Posterior cingulate gyrus (tissue), 11 donors: ENCODE measurements at places on chromosomes 7 and 10.

DNA sequence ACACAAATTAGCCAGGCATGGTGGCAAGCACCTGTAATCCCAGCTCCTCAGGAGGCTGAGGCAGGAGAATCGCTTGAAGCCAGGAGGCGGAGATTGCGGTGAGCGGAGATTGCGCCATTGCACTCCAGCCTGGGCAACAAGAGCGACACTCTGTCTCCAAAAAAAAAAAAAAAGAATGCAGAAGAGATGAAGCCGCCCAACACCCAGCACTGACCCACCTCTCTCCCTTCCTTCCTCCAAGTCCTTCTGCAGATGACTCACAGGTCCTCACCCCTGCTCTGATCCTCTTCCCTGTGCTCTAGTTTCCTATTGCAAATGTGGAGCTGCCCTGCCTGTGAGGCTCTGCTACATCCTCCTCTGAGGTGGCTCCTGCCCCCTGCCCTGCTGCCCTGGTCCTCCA is 22.0 kb upstream of the OPALIN start:
- no peak for DNase-seq

DNA sequence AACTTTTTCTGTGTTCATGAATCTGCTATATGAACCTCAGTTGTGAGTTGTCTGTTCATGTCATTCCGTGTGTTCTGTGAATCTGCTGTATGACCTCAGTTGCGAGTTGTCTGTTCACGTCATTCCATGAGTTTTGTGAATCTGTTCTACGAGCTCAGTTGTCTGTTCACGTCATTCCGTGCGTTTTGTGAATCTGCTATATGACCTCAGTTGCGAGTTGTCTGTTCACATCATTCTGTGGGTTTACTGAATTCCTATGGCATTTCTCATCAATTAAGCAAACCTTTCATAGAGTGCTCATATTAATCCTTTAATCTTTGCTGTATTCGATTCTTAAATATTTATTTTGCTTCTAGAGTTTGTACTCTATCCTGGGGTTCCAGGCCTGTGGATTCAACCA is 150.6 kb downstream of the DIP2C start:
- no peak for DNase-seq

- DNase-seq: no peak
These were observed 24.1 kb upstream of the CDCA7L start for GRCh38 chr7:21969822-21970221.

DNA sequence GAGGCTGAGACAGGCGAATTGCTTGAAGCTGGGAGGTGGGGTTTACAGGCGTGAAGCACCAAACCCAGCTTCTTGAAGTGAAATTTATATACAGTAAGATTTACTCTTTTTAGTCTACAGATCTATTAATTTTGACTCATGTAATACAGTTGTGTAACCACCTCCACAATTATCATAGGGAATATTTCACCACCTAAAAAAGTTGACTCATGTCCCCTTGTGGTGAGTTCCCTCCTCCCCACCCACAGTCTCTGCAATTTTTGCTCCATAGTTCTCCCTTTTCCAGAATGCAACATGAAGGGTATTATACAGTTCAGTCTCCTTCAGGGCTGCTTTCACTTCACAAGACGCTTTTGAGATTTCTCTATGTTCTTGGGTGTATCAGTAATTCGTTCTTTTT is 156.8 kb downstream of the FAM107B start:
- no peak for DNase-seq

- DNase-seq: no peak
These were observed 32.6 kb upstream of the PDK4 start for GRCh38 chr7:95628831-95629439.

DNA sequence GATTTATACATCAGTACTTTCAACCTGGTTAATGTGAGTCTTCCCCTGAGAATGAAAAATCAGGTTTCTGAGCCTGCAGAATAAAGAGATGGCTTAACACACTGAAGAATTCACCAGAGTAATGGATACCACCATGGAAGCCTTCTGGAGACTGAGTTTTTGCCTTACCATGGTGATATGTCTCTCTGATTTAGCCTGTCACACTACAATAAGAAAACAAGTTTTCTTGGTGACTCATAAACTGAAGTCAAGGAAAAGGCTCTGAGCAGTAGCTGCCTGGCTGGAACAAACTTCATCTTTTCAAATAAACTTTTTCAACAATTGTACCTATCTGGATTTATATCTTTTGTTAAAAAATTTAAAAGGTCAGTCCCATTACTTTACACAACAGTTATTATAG is 229.0 kb downstream of the PRPF18 start:
- DNase-seq: no peak

DNA sequence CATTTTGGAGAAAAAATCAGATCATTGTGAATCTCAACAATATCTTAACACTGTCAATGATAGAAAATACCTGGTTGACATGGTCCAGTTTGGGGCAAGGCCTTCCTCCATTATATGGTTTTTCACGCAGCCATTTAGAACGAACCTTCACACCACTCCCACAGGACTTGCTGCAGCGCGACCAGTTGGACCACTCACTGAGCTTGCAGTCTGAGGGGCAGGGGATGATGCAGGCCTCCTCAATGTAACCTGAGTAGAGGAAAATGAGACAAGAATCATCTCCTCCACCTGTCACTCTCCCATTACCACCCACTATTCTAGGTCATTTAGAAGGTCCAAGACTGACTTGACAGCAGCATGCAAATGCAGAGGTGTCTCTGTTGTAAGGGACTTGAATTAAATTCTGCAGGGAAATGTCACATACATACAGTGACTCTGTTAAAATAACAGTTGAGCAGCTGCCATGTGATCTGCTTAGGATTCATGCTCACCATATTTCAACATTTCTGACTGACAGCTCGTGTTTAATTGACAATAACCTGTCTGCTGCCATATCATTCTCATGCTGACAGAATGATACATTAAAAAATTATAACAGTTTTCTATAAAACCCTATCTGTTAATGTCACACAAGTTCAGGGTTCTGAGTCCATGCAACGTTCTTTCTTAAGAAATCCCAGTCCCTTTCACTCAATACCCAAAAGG is 403.0 kb downstream of the THSD7A start:
- DNase-seq: no peak

GRCh38 chr10:47261121-47261520 is 38.9 kb upstream of the GDF10 start:
- DNase-seq: no peak

- no peak for DNase-seq
These were observed 6.1 kb downstream of the FZD1 start for GRCh38 chr7:91270372-91270771.

DNA sequence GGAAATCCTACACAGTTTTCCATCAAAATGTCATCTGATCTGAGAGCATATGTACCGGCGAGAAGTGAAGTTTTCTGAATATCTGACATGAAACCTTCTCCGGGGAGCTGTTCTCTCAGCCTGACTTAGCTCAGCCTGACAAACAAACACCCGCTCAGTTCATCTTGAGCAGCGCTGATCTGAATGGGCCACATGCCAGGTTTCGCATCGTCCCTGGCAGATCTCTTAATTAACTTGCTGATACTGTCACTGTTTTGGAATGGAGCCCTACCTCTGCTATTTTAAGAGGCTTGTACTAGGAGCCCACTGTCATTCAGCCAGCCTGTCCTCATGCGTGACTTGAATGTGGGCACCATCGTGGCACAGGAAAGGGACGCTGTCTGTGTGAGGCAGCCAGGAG is 109.2 kb downstream of the STRA8 start:
- peak; percentile 29 for DNase-seq

DNA sequence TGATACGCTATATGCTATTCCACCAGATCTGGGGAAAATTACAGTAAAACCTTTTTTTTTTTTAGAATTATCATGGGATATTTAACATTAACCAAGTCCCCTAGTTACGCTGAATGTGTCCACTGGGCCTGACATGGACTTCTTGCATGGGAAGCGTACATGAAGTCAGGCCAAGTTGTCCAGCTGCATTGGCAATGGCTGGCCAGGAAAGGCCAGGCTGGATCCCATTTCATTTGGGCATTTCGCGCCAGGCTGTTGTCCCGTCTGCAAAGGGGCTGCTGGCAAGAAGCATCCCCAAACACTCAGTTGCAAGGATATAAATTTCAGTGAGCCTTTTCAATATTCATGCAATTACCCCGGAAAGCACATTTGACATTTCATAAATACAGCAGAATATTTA is 933.3 kb downstream of the GRID1 start:
- DNase-seq: peak; percentile 8

GRCh38 chr7:149027055-149027454 is 1.2 kb downstream of the PDIA4 start:
- no peak for DNase-seq

DNA sequence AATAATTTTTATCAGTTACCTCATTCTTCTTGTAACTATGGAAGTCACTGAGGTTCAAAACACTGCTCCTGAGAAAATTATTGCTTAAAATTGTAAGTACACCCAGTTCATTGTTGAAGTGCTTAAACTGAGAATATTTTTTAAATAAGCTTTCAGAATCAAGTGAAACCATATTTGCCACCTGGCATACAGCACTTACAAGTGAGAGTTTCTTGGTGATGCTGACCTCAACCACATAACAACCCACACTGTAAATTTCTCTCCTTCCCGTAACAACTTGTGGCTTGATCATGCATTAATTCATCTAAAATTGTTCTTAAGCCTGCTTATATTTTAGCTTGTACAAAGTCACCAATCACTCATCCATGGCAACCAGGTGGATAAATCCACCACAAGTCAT is 34.0 kb downstream of the IMMP2L start:
- no peak for DNase-seq

GRCh38 chr10:89414879-89415821 is 782 bp downstream of the IFIT5 start:
- peak; percentile 33 for DNase-seq

DNA sequence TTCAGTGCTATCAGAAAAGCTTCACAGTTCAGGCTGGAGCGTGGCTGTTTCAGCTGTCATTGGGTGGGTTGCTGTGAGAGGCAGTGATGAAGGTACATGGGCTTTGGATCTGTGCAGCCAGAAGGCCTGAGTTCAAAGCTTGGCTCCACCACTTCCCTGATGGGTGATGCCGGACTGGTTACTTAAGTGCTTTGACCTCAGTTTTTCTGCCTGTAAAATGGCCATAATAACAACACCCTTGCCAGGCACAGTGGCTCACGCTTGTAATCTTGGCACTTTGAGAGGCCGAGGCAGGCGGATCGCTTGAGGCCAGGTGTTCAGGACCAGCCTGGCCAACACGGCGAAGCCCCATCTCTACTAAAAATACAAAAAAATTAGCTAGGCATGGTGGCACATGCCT is 10.4 kb upstream of the IFT22 start:
- no peak for DNase-seq

DNA sequence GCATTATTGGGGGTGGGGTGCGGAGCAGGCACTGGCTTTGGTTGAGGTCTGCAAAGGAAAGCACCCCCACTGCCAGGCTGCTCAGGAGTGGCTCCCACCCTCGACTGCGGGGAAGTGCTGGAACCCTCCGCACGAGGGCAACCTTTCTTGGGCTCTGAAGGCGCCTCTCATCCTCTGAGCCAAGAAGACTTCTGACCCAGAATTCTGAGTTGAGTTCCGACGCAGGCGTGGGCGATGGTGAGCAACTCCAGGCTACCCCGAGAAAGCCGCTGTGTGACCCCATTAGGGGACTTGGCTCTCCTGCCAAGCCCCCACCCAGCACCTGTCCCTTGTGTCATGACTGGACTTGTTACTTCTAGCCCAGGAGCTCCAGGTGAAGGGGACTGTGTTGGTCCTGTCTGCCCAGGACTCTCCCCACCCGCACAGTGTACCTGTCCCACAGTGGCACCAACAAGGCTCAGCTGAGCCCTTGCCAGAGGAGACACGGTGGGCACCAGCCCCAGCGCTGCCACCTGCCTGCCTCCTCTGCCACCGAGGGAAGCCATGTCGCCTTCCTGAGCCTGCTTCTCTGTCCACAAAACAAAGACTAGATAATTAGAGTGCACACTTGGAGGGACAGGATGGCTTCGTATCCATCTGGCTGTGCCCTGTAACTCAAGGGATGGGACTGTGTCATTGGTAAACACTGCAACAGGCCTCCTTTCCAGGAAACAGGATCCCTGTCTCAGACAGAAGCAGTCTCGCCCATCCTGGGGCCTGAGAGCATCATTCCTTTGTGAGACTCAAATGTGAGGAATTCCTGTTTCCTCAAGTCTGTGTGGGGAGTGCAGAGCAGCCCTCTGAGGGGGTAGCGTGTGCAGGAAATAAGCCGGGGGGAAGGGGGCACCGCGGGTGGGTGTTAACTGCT is 128.8 kb downstream of the LHPP start:
- DNase-seq: no peak

DNA sequence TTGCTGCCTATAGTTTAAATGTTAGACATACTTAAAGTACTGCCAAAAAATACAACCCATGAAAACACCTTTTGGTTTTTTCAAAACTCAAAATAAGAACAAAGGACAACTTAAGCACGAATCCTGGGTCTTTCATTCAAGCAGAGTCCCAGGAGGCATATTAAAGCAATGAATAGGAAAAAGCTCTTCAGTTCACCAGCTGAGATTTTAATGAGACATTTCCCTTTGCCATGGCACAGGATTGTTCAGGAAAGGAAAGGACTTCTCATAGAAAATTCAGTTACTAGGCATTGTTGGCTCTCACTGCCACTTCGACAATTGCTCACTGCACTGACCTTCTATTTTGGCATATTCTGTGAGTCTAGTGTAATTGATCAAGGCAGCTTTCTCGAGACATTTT is 133.5 kb upstream of the FEZF1 start:
- DNase-seq: no peak
